ENCODE measurements at places on chromosomes 12 and 14.

DNA sequence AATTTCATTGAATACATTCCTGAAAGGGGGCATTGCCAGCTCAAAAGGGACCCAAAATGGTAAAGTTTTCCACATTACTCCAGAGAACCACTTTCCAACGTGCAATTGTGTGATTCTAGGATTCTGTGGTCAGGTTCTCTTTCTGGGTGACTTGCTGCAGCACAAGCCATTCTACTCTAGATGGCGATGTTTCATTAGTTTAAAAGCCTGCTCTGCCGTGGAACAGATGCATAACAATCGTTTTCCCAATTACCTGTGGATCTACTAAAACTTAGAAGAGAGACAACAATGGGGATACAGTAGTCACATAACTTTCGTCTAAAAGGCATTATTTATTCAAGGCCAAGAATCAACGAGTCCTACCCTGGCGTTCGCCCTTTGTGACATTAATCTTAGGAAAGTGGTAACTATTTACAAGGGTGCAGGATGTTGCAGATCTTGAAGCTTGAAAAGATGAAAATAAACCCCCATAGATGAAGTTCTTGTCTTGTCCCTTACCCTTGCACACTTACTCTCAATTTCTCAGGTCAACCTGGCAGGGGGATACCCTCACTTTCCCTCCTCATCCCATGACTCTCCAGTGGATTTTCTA is 400.9 kb downstream of the SNAPC1 start:
- DNase-seq, result peak; percentile 20

DNA sequence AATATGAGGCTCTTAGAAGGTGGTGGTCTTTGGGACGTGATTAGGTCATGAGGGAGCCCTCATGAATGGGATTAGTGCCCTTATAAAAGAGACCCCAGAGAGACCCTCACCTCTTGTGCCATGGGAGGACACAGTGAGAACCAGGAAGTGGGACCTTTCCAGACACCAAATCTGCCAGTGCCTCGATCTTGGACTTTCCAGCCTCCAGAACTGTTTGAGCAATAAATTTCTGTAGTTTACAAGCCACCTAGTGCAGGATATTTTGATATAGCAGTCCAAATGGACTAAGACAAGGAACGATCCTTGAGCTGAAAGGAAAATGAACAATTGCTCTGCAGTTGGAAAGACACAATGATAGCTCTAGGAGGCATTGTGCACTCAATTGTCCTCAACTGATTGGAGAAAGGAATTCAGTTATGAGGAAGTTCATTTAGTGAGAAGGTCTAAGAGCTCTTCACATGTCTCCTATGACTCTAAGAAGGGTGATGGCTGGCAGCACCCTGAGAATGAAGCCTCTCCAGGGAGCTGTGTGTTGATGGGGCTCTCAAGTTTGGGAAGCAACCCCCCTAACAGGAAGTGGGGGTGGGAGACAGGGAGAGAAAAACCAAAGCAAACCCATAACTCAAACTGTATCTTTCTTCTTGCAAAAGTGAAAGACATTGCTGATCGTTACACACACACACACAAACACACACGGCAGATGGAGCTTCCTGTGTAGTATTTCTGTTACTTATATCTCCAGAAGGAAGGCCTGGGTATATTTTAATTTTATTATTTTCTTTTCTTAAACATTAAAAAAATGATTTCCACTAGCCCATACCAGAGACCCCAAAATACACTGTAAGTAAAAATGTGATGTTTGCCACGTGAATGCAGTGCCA is 21.0 kb downstream of the CHST11 start:
- DNase-seq, result peak; percentile 17

DNA sequence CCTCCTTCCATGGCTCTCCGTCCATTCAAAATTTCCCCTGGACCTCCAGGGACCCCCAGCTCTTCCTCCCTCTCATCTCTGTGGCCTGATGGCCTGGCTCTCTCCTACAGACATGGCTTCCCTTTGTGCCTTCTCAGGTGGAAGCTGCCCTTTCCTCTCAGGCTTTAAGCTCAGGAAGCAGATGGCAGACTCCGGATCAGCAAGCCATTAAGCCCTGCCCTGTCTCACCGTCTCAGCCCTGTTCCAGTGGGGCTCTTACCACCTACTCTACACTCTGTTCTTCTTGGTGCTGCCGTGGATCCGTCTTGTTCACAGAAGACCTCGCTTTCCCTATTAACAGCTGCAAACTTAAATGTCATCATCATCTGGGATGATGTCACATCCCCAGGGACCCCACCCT is 33.1 kb downstream of the NPC2 start:
- no peak for DNase-seq

DNA sequence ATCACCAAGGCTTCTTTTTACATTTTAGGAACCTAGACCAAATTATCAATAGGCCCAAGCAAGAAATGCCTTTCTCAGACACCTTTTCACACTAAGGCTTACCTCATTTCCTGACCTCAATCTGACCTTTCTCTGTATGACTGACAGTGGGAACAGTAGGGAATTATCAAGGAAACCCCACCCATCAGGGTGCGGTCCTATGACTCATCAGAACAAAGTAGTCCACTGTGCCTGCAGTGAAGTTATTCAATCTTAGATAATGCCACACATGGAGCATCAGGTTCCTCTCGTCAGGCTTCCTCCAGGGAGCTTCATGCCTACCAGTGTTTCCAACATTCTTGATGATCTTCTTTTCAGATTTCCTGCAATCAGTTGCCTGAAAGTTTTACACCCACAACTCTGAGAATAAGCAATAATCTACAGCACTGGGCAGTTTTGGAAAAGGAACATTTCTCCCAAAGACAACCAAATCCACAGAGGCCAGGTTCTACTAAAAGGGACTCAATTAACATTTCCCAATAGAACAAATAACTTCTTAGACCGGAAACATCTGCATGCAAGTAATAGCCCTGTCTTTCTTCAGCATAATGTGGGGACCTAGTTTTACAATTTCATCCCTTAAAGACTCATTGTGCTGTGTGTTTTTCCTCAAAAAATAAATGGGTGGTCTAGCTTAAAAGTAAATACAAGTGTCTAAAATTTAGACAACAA is 35.9 kb upstream of the TMTC2 start:
- DNase-seq, result no peak

GRCh38 chr12:45349916-45350315 is 134.0 kb downstream of the ANO6 start:
- no peak for DNase-seq

DNA sequence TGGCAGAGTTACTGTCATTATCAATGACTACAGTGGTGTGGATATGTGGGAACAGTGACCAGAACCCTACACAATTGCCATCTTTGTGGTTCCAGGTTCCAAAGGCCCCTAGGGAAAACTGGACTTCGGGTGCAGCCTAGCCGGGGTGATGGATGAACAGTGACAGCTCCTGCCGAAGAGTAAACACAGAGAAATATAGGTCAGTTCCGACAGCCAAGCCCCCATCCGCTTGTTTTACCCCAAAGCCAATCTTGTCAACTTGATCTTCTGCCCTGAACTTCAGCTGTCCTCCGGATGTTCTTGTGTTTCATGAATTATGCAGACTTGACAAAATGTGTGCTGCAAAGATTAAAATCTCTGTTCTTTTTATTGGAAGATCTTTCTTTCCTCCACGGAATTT is 200.4 kb upstream of the SRRM4 start:
- DNase-seq, result no peak

DNA sequence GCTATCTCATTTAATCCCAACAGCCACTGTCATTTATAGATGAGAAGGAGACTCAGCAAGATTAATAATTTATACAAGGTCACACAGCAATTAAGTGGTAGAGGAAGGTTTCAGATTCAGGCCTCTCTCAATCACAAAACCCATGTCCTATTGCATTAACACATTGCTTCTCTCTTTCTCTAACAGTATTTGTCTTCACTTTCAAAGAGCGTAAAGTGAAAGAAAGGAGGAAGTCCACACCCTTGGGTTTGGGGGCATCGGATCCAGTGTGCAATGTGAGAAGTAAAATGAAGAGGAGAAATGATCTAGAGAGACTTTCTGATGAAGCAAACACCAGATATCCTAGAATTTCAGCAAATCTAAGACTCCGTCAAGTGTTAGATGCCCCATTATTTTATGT is 7.0 kb upstream of the VRK1 start:
- DNase-seq, result no peak

DNA sequence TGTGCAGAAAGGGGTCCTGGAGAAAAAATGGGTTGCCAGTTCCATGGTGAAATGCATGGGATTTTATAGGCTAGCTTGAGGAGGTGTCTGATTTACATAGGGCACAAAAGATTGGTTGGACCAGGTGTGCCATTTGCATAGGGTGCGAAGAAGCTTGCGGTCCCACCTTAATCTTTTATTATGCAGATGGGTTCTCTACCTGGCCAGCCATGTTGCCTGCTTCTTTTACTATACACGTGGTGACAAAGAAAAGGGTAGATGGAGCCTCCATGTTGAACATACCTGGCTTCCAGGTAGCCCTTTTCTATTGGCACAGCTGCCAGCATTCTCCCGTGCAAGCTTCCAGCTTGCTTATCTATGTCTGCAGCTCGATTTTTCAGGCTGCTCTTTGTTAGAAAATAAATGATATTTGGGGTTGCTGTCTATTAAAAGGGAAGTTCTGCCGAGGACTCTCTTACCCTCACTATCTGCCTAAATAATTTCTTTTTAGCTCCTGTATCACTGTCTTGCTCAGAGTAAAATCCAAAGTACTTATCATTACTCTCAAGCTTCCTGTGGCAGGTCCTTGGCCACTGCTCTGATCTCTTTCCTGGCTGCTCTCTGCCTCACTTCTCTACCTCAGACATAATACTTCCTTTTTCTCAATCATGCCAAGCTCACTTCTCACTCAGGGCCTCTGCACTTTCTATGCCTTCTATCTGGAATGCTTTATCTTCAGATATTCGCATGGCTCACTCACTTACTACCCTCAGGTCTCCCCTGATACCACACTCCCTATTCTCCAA is 216.0 kb upstream of the DAAM1 start:
- no peak for DNase-seq

GRCh38 chr12:50024805-50025186 is 498 bp downstream of the RACGAP1 start:
- DNase-seq, result no peak

- DNase-seq, result no peak
Measured at GRCh38 chr12:49832836-49833421, 4.7 kb upstream of the NCKAP5L start.

GRCh38 chr14:21498540-21499526 is 12.3 kb downstream of the METTL3 start:
- peak; percentile 58 for DNase-seq

DNA sequence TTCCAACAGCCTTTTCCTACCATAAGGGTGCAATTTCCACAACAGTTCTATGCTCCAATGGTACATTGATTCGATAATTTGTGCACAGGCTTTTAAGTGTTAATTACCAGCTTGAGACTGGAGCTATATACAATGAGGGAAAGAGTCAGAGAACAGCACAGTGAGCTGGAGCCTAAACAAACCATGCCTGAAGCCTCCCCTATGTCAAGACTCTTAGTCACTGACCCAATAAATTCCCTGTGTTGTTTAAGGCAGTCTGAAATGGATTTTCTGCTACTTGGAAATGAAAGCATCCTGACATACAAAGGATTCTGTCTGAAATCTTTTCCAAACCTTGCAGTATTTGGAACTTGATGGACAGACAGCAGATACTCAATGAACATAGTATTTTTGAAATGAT is 149.0 kb downstream of the EFCAB11 start:
- no peak for DNase-seq

DNA sequence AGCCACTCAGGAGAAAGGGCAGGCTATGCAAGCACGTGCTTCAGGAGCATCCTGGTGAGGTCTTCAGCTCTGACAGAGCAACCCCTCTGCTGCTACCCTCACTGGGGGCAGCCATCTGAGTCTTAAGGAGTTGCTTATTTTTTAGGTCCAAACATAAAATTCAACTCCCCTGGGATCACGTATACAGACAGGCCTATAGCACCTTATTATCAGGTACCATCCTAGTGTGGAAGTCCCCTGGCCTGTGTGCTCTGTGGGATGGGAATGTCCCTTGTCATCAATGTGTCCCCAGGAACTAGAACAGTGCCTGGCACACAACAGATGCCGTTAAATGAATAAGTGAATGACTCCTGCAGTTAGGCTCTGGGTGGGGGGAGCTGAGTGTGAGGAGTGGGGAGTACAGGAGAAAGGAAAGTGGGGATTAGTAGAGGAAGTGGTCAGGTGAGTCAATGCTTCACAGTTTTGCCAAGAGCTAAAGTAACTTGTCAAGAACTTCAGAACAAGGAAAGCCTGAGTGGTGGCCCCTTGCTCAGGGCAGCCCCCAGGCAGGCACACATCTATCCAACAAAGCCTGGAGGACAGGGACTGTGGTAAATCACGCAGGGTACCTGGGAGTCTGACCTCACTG is 33.5 kb downstream of the DAD1 start:
- DNase-seq, result peak; percentile 61

All from activated CD4-positive, alpha-beta T cell treated with anti-CD3 and anti-CD28 coated beads, Interleukin-2, amount 10 ng/mL, durations not matched to agents 7 days and 5 days (primary cell).